ENCODE measurements at places on chromosomes 12 and 14.

GRCh38 chr12:59023861-59024424 is 103.6 kb upstream of the LRIG3 start:
- DNase-seq: no peak

DNA sequence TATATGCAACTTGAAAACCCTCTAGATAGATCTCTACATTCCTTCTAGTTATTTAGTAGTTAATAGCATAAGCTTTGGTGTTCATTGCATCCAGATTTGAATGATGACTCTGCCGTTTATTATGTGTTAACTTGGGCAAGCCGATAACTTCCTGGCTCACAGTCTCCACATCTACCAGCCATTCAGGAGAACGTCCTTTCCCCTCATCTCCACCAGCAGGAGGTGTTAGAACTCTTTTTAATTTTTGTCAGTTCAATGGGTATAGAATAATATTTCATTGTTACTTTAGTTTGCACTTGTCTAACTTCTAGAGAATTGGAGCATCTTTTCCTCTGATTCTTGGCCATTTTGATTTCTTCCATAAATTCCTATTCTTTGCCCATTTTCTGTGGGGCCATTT is 30.0 kb upstream of the WSCD2 start:
- no peak for DNase-seq

DNA sequence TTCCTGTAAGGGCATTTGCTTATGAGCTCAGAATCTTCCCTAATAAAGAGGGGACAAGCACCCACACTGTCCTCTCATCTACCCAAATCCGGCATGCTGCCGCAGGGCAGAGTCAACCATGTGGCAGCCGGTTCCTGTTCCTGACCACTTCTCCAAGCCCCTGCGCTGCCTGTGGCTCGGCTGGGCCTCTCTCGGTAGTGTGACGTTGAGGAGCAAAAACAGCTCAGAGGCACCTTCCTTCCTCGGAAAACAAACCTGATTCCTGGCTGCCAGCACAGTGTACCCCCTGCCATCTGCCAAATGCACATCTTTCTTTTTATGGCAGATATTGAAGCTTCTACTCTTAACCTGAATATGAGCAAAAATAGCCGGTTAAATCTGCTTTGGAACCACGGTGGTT is 50.5 kb downstream of the CFAP251 start:
- no peak for DNase-seq

DNA sequence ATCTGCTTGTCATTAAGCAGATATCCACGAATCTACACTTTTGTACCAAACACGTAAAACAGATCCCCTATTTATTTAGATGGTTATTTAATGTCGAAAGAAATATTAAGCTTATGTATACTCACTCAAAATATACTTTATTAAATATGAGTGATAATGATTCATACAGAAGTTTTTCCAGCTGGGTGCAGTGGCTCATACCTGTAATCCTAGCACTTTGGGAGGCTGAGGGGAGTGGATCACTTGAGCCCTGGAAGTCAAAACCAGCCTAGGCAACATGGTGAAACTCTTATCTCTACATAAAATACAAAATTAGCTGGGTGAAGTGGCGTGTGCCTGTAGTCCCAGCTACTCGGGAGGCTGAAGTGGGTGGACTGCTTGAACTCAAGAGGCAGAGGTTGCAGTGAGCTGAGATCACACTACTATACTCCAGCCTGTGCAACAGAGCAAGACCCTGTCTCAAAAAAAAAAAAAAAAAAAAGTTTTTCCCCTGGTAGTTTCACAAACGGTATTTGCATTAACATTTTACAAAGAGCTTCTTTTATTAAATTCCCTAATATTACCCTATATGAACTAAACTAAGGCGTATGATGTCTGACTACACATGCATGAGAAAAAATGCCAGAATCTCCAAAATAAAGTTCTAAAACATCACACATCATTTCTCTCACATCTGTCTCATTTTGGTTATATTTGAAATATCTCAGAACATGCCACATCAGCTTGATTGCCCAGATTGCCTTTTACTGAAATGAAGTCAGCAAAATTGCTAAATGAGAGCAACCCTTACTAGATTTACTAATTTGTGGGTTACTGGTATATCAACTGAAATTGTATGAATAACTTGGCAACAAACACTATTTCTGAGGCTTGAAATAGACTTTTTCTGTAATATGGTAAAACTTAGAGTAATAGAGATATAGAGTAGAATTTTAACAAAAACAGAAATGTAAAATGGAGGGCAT is 74.9 kb downstream of the PAWR start:
- no peak for DNase-seq

DNA sequence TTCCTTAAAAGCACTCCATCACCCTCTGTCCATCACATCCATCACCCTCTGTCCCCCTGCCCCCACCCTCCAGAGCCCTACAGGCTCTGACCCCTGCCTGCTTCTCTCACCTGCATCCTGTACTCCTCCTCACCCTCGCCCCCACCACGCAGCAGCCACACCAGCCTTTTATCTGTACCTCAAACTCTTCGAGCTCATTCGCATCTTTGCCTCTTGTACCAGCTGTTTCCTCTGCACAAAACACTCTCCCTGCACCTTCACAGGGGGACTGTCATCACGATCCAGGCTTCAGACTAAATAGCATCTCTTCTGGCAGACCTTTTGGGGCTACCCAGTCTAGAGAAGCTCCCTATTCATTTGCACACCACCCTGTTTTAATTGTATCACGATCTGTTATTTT is 24.1 kb downstream of the TMEM229B start:
- no peak for DNase-seq

All from activated T-helper 1 cell treated with anti-CD3 and anti-CD28 coated beads, Interleukin-2, amount 50 U/mL, for 16 hours (primary cell).